ENCODE measurements at places on chromosomes 6 and 20.

DNA sequence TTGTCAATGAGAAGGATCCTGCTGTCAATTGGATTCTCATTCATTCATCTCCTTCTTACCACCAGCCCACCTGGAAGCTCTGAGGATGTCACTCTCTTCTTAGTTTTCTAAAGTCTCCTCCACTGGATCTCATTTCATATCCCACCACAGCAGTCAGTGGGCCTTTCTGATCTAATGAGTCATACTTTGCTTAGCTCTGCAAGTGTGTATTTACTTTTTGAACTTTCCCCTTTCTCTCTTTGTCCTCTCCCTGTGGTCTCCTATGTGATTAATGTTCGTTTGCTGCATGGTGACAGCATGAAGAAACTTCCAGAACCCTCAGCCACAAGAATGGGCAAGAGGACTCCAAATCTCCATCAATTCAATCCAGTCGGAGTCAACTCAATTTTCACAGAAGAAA lies 63.6 kb upstream of the SYNDIG1 start:
- H3K4me1 ChIP-seq: peaks cover 19% of the 10 kb centered on the region
- H3K27ac ChIP-seq: no peak overlapping the region
- no peaks in the 10 kb centered on the region for H3K36me3 ChIP-seq
- H3K27me3 ChIP-seq: peaks cover 2% of the 10 kb centered on the region

GRCh38 chr6:122322824-122323223 lies 76.6 kb upstream of the HSF2 start:
- H3K4me3 ChIP-seq: peak overlapping the region; percentile 77
- peaks cover 5% of the 10 kb centered on the region for H3K27me3 ChIP-seq
- peaks cover 13% of the 10 kb centered on the region for H3K4me1 ChIP-seq
- no peak overlapping the region for H3K27ac ChIP-seq

DNA sequence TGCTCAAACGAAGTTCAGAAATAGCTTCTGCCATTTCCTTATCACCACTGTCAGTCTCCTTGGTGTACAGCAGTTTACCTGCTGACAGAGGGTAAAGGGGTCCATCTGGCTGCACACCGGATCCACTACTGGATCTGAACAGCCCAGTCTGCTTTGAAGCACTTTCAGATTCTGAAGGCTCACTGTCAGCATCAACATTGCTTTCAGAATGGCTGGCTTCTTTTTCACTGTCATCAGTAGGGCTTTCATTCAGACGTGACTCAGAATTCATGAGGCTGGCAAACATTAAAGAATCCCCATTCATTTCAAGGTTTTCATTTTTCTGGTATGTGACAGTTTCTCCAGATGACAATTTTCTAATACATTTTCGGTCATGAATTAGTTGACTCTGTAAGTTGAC lies 21.0 kb upstream of the PNISR start:
- H3K4me3 ChIP-seq: no peak overlapping the region
- H3K36me3 ChIP-seq: peaks cover 29% of the 10 kb centered on the region
- H3K4me1 ChIP-seq: no peaks in the 10 kb centered on the region
- DNase-seq: no peak

DNA sequence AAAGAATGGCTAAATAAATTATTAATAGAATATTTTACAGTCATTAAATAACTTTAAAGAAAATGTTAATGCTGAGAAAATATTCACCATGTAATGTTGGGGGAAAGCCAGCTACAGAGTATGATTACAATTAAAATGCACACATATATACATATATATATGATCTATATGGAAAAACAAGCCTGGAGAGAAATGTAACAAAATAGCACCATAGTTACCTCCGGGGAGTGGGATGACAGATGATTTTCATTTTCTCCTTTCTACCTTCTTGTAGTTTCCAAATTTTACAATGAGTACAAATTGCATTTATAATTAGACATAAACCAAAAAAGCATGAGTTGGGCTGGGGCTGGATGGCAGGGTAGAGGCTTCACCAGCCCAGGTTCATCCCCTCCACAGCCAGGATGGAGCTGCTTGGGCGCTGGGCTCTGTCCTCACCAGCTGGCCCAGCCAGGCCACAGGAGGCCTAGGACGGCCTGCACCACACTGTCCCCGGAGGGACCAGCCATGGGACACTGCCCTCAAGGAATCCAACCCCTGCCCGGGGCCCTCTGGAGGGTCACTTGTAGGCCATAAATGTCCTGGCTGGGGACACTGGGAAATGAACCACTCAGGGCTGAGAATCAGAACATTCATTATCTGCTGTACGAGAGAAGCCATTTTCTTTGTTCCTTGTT lies 10.3 kb downstream of the C20orf203 start:
- H3K36me3 ChIP-seq: no peaks in the 10 kb centered on the region
- DNase-seq: no peak
- H3K27ac ChIP-seq: no peak overlapping the region

- no peaks in the 10 kb centered on the region for H3K4me1 ChIP-seq
- no peak for DNase-seq
- no peak overlapping the region for H3K27ac ChIP-seq
Measured at GRCh38 chr20:17733767-17734304, 34.1 kb downstream of the BANF2 start.

- no peaks in the 10 kb centered on the region for H3K27me3 ChIP-seq
- H3K4me1 ChIP-seq: peaks cover 50% of the 10 kb centered on the region
- no peak overlapping the region for H3K27ac ChIP-seq
- H3K36me3 ChIP-seq: peaks cover 5% of the 10 kb centered on the region
Measured at GRCh38 chr6:154234019-154234772, 122.4 kb downstream of the IPCEF1 start.

Data from activated T-helper 1 cell treated with anti-CD3 and anti-CD28 coated beads, Interleukin-12 subunit alpha, Interleukin-12 subunit beta, Interleukin-2, Interleukin-4 antibody, amounts not matched to agents 30 ng/mL and 10 ng/mL and 1 ng/mL, durations not matched to agents 14 hours and 24 hours and 36 hours (primary cell).